ENCODE measurements at places on chromosomes 12 and 14.
A peak's percentile ranks its signal among the peaks of the same experiment; 100 is the strongest.

DNA sequence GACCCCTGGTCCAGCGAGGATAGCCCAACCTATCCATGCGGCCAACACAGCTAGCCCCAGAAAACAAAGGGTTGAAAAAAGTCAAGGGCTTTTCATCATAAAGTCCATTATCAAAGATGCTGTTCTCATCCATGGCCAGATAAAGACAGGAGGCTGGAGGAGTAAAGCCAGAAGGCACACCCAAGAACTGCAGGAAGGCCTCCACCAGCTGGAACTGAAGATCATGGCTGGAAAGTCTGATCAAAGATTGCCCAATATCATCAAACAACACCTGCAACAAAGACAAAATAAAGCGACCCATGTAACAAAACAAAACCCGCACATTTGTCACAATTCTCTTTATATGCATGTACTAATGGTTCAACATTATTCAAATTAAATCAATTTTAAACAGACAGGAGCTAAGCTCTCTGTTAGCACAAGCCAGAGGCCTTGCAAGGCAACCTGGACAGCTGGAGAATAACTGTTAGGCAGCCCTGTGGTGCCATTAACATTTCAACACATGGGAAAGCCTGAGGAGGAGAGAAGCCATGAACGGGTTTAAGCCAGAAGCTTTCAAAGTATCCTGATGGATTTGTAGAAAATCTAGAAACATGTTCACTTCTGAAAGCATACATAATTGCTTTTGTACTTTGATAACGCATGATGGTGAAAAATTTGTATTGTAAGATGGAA lies 34.1 kb downstream of the PSMC1 start:
- DNase-seq, result no peak

DNA sequence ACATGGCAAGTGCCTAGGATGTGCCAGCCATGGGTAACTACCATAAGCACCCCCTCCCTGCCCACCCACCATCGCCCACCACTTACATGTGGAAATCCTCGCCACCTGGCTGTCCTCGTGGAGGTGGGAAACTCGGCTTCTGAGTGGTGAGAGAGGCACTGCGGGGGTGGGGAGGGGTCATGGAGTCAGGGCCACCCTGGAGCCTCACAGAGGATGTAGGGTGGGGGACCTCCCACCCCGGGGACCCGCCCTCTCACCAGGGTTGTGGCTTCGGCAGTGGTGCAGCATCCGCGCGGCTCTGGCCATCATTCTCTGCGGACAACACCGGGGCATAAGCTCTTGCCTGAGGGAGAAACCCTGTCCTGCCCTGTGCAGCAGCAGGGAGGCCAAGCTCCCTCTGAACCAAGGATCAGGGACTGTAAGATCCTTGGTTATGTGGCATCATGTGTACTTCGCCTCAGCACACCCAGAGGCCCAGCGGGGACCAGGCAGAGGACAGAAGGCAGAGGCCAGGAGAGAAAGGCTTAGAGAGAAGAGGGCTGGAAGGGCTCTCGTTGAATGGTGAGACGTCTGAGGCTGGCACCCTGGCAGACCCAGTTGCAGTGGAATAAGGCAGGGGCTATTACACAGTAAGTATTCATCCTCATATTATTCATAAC lies 12.8 kb upstream of the ENDOU start:
- DNase-seq, result no peak

- no peak for DNase-seq
Measured at GRCh38 chr14:71764701-71765382, 167.4 kb upstream of the RGS6 start.

- DNase-seq, result no peak
Measured at GRCh38 chr14:59427653-59428580, 37.3 kb downstream of the GPR135 start.

DNA sequence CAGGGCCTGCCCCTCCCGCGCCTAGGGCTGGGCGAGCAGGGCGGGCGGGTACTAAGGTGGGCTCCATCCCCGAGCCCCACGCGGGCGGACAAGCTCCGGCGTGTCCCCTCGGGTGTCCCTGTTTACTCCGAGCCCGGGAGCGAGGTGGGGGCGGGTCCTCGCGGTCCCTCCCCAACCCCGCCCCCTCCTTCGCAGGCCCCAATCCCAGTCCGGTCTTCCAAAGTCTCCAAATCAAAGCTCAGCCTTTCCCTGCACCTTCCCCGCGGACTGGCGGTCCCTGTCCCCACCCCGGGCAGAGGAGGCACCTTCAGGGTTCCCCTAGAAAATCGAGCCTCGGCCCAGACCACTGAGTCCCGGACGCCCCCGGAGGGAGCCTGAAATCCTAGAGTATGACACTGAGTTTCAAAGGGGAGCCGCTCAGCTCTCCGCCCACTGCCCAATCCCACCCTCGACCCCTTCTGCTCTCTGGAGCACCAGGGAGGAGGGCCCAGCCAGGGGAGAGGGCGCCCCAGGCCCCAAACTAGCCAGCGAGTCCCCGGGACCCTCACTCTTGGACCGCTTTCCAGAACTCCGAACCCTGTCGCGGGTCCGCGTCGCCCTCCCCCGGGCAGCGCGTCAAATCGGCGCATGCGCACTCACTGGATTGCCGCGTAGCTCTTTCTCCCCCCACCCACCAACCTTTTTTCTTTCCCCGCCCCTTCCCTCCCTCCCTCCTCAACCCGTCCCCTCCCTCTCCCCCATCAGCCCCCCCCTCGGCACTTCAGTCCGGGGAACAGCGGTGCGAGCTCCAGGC lies at the start of gene LRP1:
TSS of gene LRP1 (plus strand) at position 758 of the 793 bp plus-strand sequence. CDS start 482 bp downstream, outside the sequence.
- DNase-seq, result peak; percentile 76

GRCh38 chr14:54377501-54377900 lies 19.3 kb upstream of the CDKN3 start:
- no peak for DNase-seq

- DNase-seq, result no peak
Measured at GRCh38 chr14:72907886-72908285, 14.0 kb upstream of the DPF3 start.

- no peak for DNase-seq
Measured at GRCh38 chr12:32651151-32651955, 27.7 kb upstream of the DNM1L start.

DNA sequence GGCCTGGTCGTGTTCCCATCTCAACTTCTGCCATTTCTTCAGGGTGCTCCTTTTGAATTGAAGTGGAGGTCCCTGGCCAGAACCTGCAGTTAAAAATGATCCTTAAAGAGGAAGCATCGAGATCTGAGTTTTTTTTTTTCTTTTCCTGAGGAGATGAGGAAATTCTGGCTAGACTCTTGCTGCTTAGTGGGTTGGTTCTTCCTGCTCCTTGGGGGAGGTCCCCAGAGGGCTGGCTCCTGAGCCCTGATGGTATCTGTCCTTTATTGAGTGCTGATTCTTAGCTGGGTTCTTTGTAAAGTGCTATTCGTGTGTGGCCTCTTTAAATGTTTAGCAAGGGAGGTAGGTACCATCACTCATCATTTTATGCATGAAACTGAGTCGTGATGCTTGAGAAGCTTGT lies 11.7 kb downstream of the PELI2 start:
- no peak for DNase-seq

GRCh38 chr12:18905134-18905533 lies 167.2 kb downstream of the CAPZA3 start:
- no peak for DNase-seq

DNA sequence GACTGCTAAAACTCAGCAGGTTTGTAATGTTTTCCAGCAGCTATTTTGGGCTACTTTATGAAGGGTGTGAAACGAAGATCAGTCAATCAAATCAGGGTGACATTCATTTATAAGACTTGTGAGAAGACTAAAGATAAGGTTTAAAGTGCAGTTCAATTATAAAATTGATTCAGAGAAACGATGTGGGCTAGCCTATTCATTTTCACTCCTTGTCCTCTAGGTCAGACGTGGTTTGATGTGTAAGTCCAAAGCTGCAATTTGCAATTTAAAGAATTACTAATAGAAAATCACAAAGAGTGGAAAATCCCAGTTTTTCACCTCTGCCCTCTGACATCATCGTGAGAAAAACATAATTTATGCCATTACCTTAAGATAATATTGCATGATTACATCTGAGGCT lies 243.5 kb upstream of the NOVA1 start:
- no peak for DNase-seq

DNA sequence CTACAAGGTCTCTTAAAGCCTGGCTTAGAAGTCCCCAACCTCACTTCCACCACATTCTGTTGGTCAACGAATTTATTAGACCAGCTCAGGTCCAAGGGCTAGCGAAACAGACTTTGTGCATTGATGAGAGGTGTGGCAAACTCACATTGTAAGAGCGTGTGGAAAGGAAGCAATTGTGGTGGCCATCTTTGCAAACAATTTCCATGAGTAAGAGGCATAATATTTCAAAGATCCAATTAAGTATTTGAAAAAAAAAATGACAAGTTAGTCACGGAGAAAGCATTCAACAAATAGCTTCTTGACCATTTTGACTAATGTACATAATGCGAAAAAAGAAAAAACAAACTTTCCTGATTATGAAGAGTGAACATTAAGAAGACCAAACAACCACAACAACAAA lies 7.4 kb downstream of the NR1H4 start:
- DNase-seq, result no peak

- no peak for DNase-seq
Measured at GRCh38 chr12:62250671-62251608, 9.3 kb upstream of the USP15 start.

GRCh38 chr12:1724250-1724649 lies 33.4 kb downstream of the ADIPOR2 start:
- no peak for DNase-seq

DNA sequence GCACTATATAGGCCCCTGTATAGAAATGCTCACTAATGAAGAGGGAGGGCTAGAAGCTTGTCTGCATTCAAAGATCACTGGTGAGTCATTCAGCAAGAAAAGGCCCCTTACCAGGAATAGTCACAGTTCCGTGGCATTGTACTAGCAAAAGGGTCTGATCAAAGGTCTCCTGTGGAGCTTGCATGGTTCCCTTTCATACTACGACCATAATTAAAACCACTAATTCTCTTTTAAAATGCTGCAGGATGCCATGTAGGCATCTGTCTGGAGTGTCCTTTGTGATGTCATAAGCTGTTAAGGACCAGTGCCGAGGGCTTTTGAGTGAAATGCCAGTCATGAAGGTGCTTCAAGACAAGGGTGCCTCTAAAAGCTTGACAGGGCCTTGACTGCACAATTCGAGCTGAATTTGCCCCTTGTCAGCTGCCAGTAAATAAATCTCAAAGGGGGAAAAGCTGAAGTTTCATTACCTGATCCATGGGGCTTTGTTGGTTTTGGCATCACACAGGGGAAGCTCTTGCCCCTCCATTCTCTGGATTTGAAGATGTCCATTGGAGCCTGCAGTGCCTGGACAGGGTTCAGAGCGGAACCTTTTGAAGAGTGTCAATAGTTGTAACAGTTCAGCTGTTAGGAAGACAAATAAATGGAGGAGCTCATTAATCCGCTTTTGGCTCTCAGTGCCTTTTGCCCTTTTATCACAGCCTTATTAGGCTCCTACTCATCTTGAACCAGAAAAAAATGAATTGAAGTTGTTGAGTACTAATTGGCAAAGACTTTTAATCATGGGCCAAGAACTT lies 69.1 kb downstream of the TMEM260 start:
- DNase-seq, result no peak

DNA sequence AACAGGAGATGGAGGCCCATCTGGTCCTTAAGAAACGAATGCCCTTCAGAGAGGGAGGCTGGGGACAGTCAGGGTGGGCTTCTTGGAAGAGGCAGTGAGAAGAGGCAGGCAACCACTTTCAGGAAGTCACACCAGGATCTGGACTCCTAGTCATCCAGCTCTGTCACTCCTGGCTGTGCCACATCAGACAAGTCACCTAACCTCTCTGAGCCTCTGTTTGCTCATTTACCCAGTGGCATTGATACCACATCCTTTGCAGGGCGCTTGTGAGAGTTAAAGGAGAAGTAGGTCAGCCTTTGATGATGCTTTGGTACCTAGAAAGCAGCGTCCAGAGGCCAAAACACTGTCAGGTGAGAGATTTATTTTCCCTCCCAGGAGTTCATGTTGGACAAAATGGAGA lies 11.1 kb downstream of the CCDC197 start:
- DNase-seq, result no peak

- no peak for DNase-seq
Measured at GRCh38 chr14:69535230-69535848, 39.3 kb downstream of the CCDC177 start.

GRCh38 chr12:46506961-46507360 lies 134.4 kb upstream of the SLC38A2 start:
- no peak for DNase-seq

GRCh38 chr14:90629471-90629870 lies 186.8 kb downstream of the TTC7B start:
- DNase-seq, result no peak

DNA sequence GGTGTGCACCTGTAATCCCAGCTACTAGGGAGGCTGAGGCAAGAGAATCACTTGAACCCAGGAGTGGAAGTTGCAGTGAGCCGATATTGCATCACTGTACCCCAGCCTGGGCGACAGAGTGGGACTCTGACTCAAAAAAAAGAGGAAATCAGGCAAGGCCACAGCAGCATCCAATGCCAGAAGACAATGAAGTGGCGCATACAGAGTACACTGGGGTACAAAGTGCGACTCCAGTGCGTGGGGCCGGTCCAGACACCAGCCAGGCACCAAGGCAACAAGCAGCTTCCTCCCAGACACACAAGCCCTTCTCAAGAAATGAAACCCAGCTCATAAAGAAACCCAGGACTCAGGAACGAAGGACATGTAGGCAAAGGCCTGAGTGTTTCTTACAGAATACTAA lies 28.2 kb downstream of the TTC7B start:
- no peak for DNase-seq

DNA sequence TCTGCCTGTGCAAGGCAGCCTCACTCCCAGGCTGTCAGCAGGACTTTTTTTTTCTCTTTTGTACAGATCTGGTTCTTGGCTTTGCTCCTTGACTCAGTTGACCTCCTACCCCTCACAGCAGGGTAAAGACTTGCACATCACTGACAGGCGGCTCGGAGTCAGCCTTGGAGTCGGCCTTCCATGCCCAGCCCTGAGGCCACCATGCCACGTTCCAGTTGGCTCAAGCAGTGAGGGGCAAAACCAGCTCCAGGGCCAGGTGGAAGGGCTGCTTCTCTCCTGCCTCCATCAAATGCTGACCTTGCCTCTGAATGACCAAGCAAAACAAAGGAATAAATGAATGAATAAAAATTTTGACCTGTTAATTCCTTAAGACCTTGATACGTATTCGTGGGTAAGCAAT lies 27.6 kb downstream of the JAG2 start:
- DNase-seq, result no peak

- no peak for DNase-seq
Measured at GRCh38 chr12:109266106-109266879, 42.8 kb downstream of the FOXN4 start.

DNA sequence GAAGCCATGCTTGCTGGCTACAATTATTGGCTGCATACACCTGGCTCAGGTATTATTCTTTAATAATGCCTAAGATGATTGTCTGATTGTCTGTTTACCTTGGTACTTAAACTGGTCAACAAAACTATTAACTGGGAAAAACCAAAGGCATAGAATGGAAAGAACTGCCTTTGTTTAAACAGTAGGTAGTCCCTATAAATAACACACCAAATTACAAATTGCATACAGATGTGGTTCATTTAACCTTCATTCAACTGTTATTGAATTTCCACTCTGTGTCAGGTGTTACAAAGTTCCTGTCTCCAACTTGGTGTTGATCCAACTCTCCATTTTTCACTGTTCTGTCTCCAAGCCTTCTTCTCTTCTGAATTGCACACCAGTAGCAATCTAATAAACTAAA lies 79.8 kb upstream of the FSCB start:
- DNase-seq, result no peak
